ENCODE measurements at places on chromosomes 12 and 14.
A peak's percentile ranks its signal among the peaks of the same experiment; 100 is the strongest.

DNA sequence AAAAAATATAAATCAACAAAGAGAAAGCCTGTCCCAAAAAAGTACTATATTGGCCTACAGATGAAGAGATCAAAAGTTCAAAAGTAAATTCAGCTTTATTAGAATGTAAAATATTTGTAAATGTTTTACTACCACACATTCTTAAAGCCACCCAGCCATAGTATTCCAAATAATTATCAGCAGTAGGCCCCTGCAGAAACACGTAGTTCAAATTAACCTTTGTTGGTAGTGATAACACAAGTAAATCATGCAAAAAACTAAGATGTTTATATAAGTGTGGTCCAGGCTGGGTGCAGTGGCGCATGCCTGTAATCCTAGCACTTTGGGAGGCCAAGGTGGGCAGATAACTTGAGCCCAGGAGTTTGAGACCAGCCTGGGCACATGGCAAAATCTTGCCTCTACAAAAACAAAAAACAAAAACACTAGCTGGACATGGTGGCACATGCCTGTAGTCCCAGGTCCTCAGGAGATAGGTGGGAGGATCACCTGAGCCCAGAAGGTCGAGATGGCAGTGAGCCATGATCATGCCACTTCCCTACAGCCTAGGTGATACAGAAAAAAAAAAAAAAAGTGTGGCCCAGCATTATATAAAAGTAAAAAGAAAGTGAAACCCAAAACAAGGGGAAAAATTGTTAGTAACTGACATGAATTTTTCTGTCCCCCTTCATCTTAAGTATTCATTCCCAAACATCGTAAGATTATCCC is 17.9 kb downstream of the SPTLC2 start:
- peak; percentile 46 for DNase-seq

GRCh38 chr14:39034481-39035296 is 68.3 kb downstream of the SEC23A start:
- no peak for DNase-seq

GRCh38 chr14:101966742-101967141 is 2.4 kb downstream of the DYNC1H1 start:
- no peak for DNase-seq

GRCh38 chr12:27541031-27541719 is 17.2 kb downstream of the PPFIBP1 start:
- no peak for DNase-seq

Data from CD4-positive, alpha-beta T cell treated with Interleukin-21 for 1 hour (primary cell).